ENCODE measurements at places on chromosomes 2 and 18.

GRCh38 chr2:161713706-161714105, 89.5 kb downstream of the SLC4A10 start:
- no peak for DNase-seq

DNA sequence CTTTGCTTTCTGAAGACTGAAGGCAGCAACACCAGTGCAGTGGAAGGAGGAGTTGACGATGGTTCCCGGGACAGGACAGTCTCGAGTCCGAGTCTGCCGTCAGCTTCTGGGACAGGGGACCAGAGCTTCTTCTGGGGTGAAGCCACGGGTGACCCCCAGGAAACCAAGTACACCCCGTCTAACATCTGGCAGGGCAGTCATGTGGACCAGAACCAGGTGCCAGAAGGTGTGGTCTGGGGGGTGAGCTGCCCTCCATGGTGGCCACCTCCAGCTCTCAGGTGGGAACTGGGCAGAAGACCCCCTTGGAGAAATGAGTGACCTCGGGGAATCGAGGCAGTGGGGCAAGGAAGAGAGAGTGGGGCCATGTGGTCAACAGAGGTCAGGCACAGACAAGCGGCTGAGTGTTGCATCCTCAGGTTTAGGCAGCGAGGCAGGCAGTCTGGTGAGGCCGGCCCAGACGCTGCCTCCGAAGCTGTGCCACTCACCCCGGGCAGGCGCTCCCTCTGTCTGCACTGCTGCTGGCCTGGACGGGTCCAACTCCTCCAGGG, 204.3 kb downstream of the HDAC4 start:
- DNase-seq: no peak

GRCh38 chr18:12086249-12086648, 7.4 kb upstream of the ANKRD62 start:
- no peak for DNase-seq

GRCh38 chr18:10420561-10421352, 33.7 kb upstream of the APCDD1 start:
- DNase-seq: no peak

DNA sequence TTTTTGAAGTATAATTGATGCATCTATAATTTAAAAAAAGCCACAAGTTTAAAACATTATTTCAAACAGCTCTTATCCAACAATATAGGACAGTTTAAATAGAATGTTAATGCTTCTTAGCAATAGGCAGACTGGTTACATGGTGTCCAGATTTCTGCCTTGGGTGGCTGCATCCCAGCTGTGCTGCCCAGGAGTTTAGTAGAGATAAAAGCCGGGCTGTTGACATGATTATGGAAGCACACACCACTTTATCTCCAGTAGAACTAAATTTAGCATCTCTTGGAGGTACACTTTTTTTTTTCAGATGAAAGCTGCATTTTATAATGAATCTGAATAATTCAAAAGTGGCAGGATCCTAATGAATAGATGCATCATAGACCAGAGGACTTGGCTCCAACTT, 309.7 kb downstream of the PLCL1 start:
- DNase-seq: no peak

DNA sequence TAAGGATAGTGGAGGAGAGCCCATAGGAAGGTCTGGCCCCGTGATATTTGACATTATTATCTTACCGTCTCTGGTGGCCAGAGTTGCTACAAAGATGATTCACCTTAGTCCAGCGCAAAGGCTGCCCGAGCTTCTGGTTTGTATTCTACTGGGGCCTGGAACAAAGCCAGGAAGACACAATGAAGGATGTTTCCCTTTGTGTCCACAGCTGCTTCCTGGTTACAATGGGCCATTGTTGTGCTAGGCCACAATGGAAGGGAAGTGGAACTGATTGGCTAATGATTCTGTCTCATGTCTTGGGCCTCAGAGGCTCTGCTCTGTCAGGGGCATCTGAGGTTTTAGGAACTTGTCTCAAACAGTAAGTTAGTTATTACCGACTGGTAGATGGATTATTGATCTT, 132.2 kb downstream of the TDRD15 start:
- no peak for DNase-seq

GRCh38 chr2:192159208-192159607, 35.5 kb downstream of the TMEFF2 start:
- no peak for DNase-seq

- DNase-seq: no peak
Measured at GRCh38 chr2:59741840-59742239, 811.6 kb downstream of the BCL11A start.

DNA sequence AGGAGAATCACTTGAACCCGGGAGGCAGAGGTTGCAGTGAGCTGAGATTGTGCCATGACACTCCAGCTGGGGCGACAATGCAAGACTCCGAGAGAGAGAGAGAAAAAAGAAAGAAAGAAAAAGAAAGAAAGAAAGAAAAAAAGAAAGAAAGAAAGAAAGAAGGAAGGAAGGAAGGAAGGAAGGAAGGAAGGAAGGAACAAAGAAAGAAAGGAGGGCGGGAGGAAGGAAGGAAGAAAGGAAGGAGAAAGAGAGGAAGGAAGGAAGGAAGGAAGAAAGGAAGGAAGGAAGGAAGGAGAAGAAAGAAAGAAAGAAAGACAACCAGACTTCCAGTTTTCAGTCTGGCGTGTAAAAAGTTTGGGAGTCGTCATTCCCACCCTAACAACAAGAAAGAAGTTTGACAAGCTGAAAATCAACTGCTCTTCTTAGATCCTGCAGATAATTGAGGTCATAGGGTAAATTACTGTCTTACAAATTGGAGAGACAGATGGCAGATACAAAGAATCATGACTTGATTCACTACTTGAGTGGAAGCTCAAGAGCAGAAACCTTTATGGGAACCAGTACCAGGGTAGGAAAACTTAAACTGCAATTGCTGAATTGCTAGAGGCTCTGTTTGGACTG, 15.1 kb upstream of the CYP27C1 start:
- no peak for DNase-seq
